ENCODE measurements at places on chromosomes 5 and 9.

DNA sequence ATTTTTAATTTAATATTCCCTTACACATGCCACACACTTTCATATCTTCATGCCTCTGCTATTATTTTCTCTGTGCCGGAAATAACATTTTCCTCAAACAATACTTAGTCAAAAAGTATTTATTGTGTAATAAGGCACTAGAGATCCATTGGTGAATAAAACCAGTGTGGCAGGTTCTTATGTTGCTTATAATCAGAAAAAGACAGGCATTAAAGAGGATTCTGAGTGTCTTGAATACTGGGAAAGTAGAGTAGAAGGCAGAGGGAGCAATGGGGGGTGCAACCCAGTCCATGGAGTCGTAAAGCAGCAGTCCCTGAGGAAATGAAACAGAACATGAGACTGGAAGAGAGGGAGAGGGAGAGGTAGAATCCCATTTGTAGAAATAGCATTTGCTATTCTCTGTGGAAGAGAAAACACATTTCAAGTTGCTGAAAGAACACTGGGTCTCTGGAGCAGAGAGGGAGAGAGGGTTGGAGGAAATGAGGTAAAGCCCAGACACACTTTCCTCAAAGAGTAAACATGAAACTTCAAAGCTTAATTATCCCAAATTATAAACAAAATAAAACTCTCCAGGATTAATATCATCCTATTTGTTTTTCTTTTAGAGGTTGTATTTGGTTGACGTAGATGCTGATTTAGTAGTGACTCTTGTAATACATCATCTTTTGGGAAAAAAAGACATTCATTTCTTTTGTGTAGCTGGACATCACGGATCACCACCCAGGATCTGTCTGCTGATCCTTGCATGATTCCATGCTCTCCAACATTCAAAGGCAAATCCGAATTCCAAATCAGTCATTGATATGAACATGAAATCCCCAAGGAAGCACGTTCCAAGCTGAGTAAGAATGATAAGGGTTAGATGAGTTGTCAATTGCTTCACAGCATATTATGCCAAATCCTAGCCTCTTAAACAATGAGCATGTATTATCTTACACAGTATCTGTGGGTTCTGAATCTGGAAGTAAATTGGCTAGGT lies 37.4 kb upstream of the GRAMD2B start:
- no peak for DNase-seq

DNA sequence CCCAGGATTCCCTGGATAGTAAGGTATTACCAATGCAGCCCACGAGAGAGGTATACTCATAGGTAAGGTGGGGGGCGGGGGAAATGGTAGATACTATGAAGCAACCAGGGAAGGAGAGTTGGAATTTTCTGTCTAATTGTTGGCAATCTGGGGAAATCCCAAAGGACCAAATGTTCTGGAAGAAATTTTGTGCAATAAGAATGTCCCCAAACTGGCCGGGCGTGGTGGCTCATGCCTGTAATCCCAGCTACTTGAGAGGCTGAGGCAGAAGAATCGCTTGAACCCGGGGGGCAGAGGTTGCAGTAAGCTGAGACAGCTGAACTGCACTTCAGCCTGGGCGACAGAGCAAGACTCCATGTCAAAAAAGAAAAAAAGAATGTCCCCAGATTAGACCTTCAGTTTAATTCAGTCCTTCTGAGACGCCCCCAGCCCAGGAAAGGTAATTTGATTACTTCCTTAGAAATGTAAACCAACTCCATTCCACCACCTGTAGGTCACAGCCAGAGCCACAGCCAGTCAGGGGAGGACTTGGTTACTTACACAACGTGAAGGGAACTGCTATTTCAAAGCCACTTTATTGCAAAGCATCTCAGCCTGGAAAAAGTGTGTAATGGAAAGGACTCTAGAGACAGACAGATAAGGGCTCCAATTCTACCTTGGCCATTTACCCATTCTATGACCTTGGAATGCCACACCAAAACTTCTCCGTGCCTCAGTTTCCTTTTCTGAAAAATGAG lies 50.0 kb upstream of the KLF4 start:
- DNase-seq, result no peak

GRCh38 chr9:463455-464171 lies 248.9 kb downstream of the DOCK8 start:
- DNase-seq, result no peak

DNA sequence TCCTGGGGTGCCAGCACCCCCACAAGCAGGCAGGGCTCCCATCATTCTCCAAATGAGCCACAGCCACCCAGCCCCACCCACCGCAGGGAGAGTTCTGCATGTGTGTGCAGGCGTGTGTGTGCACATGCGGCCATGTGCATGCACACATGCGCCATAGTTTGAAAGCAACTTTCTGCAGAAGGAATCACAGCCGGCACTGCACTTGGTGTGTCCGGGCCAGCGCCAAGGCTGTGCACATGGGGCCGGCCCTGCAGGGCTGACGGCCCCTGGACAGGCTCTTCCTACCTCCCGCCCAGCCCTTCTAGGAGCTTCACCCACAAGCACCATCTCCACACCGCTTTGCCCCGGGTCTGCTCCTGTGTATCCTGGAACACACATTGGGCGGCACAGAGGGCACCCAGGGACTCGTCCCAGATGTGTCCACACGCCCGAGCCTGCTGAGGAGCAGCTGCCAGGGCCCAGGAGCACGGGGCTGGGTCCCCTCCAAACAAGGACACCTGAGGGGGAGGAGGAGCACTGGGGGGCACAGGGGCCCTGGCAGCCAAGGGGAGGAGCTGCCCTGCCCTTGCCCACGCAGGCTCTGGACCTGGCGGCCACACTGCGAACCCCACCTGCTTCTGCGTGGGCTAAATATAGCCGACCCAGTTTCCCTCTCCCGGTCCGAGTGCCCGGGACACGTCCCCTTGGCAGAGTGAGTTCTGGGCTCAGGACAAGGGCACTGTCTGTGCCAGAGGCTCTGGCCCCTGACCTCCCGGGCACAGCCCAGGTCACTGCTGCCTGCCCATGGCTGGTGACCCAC lies 19.1 kb downstream of the TPPP start:
- no peak for DNase-seq

DNA sequence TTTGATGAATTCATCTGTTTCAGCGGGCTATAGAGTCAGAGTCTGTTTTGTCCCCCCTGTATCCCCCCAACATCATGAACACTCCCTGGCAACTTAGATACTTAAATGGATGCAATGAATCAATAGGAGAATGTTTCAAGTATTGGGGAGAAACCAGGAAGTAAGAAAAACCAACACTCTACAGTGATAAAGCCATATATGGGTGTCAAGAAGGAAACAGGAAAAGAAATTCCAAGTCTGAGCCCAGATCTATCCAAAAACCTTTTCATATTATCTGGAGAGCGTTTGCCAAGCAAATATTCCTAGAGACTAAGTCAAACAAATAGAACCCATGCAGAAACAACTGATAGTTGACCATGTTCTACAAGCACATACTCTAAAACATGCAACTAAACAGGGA lies 2.3 kb upstream of the GNAQ start:
- no peak for DNase-seq

- DNase-seq, result peak; percentile 29
Measured at GRCh38 chr5:134371834-134372340, 518 bp downstream of the UBE2B start.

DNA sequence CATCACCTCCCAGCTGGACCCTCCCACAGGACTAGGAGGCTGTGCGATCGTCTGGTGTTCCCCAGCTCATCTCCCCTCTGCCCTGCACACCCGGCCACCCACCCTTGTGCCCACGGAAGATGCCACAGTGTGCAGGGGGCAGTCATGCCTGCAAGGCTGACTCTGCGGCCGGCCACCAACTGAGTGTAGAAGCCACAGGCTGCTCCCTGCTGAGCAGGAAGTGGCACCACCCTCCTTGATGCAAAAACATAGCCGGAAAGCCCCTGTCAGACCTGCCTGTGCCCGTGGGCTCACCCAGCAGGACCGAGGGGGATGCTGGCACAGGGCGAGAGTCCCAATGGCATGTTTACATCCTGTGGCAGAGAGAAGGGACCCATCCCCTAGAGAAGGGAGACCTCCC lies 40.3 kb upstream of the SLC12A7 start:
- DNase-seq, result no peak

- DNase-seq, result no peak
Measured at GRCh38 chr5:133397348-133397747, 215.0 kb downstream of the FSTL4 start.

DNA sequence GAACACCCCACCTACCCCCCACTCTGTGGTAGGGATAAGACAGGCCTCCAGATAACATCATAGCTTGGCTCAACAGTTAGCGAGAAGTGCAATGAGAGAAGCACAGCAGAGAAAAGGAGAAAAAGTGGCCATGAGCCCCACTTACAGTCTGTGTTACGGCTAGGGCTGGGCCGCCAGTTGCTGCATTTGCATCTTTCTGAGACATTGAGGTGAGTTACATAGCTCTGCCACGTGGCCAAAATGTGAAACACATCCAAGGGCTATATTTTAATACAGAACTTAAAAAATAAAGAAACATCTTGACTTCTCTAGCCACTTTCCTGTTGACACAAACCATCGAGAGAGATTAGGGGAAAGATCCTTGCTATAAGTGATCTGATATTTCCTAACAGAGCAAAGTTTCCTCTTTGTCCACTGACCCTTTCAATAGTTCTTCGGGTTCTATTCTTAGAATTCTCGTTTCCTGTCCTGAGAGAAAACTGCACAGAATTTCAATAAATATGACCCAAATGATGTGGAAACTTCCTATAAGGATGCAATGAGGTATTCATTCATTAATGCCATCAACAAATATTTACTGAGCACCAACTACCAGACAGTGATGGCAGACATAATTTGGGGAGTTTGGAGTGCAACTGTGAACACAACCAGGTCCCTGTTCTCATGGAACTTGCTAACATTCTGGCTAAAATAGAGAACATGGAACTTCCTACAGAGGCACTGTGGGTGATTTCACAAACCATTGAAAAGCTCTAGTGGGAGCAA lies 3.2 kb upstream of the TLE4 start:
- no peak for DNase-seq

DNA sequence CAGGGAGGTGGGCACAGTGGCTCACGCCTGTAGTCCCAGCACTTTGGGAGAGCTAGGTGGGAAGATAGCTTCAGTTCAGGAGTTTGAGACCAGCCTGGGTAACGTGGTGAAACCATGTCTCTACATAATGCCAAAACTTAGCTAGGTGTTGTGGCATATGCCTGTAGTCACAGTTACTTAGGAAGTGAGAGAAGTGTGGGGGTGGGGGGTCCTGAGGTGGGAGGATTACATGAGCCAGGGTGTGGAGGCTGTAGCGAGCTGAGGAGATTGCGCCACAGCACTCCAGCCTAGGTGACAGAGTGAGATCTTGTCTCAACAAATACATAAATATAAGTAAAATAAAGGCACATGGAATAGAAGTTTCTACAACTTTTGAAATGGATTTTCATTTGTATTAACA lies 23.1 kb downstream of the VCAN start:
- DNase-seq, result no peak

DNA sequence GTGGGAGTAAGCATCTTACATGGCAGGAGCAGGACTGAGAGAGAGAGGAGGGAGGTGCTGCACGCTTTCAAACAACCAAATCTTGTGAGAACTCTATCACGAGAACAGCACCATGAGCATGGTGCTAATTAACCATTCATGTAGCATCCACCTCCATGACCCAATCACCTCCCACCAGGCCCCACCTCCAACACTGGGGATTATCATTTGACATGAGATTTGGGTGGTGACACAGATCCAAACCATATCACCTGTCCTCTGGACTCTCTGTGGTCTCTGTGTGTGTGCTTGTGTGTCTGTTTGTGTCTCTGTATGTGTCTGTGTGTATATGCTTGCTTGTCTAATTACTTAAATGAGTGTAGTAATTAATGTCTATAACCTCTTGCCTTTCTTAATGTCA lies 31.1 kb downstream of the SEC61B start:
- no peak for DNase-seq

- no peak for DNase-seq
Measured at GRCh38 chr5:133780619-133781280, 168.4 kb upstream of the FSTL4 start.

DNA sequence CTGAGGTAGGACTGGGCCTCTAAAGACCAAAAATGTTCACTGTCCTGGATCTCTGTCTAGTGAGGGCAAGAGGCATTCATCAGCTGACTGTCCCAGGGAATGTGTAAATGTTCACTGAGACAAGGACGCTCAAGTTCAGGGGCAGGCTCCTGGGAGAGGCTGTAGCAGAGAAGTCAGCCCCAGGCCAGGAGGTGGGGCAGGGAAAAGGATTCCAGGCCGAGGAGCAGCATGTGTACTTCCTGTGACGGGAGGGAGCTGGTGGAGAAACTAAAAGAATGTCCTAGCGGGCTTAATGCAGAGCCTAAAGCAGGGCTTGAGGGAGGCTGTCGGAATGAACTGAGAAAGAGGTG lies 205.8 kb downstream of the GABBR2 start:
- no peak for DNase-seq

DNA sequence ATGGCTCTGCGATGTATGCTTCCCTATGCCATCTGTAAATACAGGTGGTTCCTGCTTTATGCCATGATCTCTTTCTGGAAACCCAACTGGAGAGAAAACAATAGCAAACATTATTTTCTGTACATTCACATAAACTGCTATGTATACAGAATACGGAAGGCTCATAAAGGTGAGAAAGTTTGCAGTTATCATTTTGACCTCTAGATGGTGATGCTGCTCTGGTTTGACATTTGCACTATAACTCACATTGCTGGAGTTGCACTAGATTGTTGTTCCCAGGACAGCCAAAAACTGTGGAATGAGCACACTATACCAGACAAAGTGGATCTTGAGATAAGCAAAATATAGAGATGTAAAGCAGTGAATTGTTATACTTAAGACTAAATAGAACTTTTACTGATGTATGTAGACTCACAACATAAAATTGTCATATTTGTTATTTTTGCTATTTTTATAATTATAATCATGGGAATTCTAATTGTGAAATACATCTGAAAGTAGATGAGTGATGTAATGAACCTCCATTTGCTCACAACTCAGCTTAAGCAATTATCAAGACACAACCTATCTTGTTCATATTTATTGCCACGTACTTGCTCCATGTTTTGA lies 246.5 kb downstream of the PTPRD start:
- DNase-seq, result peak; percentile 66

GRCh38 chr5:121968910-121969607 lies 7.3 kb downstream of the SRFBP1 start:
- no peak for DNase-seq

GRCh38 chr5:146398826-146399225 lies 48.3 kb upstream of the TCERG1 start:
- DNase-seq, result peak; percentile 11

GRCh38 chr9:121865884-121866283 lies 214.4 kb downstream of the DAB2IP start:
- no peak for DNase-seq

GRCh38 chr5:777756-778161 lies 6.8 kb downstream of the ZDHHC11B start:
- DNase-seq, result no peak

DNA sequence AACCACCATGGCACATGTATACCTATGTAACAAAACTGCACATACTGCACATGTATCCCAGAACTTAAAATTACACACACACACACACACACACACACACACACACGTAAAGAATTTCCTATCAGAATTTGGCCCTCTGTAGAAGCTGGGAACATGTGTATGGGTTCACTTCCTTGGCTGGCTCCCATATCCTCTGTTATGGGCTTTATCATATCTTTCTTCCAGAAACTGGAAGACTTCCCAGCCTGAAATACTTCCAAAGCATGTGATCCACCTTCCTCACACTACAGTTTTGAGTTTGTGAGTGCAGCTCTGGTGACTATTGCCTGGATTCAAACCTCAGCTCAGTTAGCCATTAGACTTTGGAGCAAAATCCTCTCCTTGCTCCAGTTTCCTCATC lies 78.6 kb upstream of the GDNF start:
- no peak for DNase-seq

- DNase-seq, result peak; percentile 21
Measured at GRCh38 chr5:135327429-135328127, 71.5 kb downstream of the MACROH2A1 start.

All from NCI-H524 (cell line).